ENCODE measurements at places on chromosomes 11 and 22. TPM values are rescaled to one million over a fixed set of nuclear protein-coding genes. Genes with fewer than 3 reads are reported as not detected.

The BBOX1 gene
- 0.74 TPM for total RNA-seq

The KDM4E gene
- not detected for total RNA-seq

The FGF4 gene
- total RNA-seq, result not detected

DNA sequence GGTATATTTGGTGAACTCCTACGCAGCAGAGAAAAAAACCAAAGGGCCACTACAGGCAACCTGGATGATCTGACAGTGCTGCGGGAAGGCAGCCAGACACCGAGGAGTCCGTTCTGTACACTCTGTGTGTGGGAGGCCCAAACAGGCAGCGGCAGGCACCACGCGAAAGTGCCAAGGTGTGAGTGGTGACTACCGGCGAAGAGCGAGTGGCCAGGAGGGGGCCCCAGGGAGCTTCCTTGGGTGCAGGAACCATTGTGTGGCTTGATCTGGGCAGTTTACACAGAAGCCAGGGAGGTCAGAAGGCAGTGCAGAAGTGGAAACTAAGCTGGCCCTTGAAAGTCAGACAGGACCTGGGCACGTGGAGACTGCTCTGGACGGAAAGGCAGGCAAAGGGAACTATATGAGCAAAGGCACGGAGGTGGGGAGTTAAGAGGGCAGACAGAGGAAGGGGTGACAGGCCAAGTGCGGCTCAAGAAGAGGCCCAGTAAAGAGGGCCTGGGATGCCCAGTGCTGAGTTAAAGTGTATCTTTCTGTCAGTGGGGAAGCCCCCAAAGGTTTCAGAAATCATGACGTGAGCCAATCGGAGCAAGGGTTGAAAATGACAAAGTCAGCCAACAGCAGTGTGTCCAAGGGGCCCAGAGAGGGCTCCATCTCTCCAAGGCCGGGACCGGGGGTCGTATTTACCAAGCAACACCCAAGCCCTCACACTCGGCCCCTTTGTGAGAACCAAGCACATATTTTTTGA lies 10.6 kb downstream of the TMEM184B start:
- DNase-seq, result no peak

Data from urinary bladder (tissue), 4 donors.